ENCODE measurements at places on chromosomes 4 and X.
A peak's percentile ranks its signal among the peaks of the same experiment; 100 is the strongest.

DNA sequence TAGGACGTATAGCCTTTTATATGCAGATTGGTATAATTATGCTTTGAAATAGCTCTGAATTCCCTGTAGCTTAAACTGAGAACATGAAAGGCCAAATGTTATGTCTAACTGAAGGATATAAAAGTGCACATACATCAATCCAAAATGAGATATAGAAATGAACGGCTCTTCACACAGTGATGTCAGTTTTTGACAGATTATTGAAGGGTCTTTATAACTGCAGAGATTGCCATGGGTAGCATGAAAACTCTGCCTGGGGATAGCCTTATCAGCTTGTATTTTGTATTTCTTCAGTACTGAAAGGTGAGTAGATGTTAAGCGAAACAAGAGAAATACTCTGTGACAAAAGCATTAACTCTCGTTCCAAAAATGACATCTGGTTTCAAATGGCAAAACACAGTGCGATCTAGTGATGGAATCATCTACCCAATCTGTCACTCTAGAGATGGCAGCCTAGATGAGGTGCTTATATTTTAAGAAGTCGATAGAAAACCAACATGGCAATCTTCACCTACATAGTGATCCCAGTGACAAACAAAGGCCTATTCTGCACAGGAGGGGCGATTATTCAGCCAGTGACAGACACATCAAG is 59.7 kb downstream of the PCDH10 start:
- DNase-seq: no peak
- no peak overlapping the region for H3K4me3 ChIP-seq
- no peaks in the 10 kb centered on the region for H3K36me3 ChIP-seq
- H3K27me3 ChIP-seq: no peaks in the 10 kb centered on the region

- H3K4me3 ChIP-seq: peak overlapping the region; percentile 7
- H3K4me1 ChIP-seq: no peaks in the 10 kb centered on the region
- H3K27me3 ChIP-seq: no peaks in the 10 kb centered on the region
- peak overlapping the region; percentile 37 for H3K27ac ChIP-seq
Measured at GRCh38 chr4:150583287-150584110, 1.5 kb downstream of the MAB21L2 start.

- H3K4me3 ChIP-seq: no peak overlapping the region
- no peak for DNase-seq
- H3K4me1 ChIP-seq: no peaks in the 10 kb centered on the region
- H3K27me3 ChIP-seq: no peaks in the 10 kb centered on the region
- H3K36me3 ChIP-seq: no peaks in the 10 kb centered on the region
Measured at GRCh38 chr4:129515356-129515755, 419.4 kb downstream of the C4orf33 start.

GRCh38 chrX:27555514-27555913 is 34.6 kb upstream of the DCAF8L2 start:
- H3K4me3 ChIP-seq: no peak overlapping the region
- H3K27ac ChIP-seq: no peak overlapping the region
- DNase-seq: no peak
- H3K4me1 ChIP-seq: no peaks in the 10 kb centered on the region
- no peaks in the 10 kb centered on the region for H3K36me3 ChIP-seq

DNA sequence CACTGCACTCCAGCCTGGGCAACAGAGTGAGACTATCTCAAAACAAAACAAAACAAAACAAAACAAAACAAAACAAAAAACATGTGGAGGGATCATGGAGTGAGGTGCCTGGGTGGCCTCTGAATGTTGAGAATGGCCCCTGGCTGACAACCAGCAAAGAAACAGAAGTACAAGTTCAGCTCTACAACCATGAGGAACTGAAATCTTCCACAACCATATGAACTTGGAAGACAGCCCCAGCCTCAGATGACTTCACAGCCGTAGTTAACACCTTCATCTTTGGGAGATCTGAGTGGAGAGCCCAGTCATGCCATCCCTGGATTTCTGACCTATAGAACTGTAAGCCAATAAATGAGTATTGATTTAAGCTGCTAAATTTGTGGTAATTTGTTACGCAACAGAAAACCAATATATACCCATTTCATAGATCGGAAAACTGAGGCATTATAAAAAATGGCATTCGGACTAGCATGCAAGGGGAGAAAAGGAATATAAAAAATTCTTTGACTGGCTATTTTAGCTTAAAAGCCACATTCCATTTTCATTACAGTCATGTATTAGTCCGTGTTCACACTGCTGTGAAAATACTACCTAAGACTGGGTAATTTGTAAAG is 138.7 kb upstream of the RAPGEF2 start:
- H3K4me3 ChIP-seq: no peak overlapping the region
- DNase-seq: no peak
- H3K36me3 ChIP-seq: no peaks in the 10 kb centered on the region
- no peaks in the 10 kb centered on the region for H3K27me3 ChIP-seq

DNA sequence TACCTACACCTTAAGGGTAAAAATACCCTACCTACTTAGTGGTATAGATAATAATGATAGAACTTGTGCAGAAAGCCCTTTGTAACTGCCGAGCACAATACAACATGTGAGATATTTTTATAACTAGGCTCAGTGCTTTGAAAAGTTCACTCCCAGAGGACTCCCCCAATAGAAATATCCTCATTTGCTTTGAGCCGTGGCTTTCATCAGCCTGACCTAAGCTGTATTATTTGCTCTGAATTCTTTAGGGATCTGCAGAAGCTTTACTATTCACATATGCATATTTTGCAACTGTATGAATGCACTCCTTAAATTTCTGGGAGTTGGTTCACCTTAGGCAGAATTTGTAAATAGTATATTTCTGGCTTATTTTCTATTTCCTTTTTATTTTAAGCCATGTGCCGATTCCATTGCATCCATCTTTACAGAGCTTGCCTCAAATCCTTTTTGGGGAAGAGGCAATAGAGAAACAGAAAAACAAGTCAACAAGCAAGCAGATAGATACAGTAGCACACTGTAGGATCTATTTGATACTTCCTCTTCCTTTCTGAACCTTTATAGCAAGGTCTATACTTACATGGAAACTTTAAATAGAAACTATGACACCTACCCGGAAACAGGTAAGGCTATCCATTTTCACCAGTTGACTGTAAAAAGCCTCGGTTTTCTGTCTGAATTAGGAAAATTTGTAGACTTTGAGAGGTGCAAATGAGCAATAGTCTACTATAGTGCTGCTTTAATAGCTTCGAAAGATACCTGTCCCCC is 242.5 kb upstream of the VCX3A start:
- H3K4me3 ChIP-seq: no peak overlapping the region
- no peaks in the 10 kb centered on the region for H3K36me3 ChIP-seq
- H3K4me1 ChIP-seq: no peaks in the 10 kb centered on the region
- no peak overlapping the region for H3K27ac ChIP-seq
- no peaks in the 10 kb centered on the region for H3K27me3 ChIP-seq

- H3K27ac ChIP-seq: no peak overlapping the region
- DNase-seq: no peak
- H3K4me1 ChIP-seq: peaks cover 16% of the 10 kb centered on the region
Measured at GRCh38 chr4:8582436-8582835, 2.2 kb downstream of the GPR78 start.

DNA sequence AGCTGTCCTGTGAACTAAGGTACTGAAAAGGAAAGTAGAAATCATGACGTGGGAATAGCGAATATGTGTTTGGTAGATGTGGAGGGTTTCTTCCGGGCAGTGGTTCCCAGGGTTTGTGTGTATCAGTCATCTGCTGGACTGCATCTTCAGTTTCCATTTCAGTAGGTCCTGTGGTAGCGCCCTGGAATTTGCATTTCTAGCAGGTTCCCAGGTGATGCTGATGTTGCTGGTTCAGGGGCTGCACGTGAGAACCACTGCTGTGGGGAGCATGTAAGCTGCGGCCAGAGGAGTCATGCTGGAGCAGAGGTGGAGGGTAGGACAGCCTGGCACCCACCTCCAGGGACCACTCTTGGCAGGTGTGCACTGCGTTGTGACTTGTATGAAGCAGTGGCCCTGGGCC is 47.1 kb downstream of the ARHGAP10 start:
- no peaks in the 10 kb centered on the region for H3K27me3 ChIP-seq
- DNase-seq: no peak
- no peaks in the 10 kb centered on the region for H3K36me3 ChIP-seq
- peaks cover 87% of the 10 kb centered on the region for H3K4me1 ChIP-seq

- DNase-seq: no peak
- no peaks in the 10 kb centered on the region for H3K36me3 ChIP-seq
- H3K4me3 ChIP-seq: no peak overlapping the region
- H3K4me1 ChIP-seq: peaks cover 8% of the 10 kb centered on the region
- no peaks in the 10 kb centered on the region for H3K27me3 ChIP-seq
- no peak overlapping the region for H3K27ac ChIP-seq
Measured at GRCh38 chr4:14700083-14700482, 302.2 kb upstream of the CPEB2 start.

GRCh38 chr4:48180234-48180633 is 46.2 kb upstream of the TXK start:
- no peak overlapping the region for H3K27ac ChIP-seq
- DNase-seq: no peak
- H3K27me3 ChIP-seq: no peaks in the 10 kb centered on the region
- H3K36me3 ChIP-seq: no peaks in the 10 kb centered on the region

GRCh38 chr4:124135409-124135813 is 577.1 kb downstream of the ANKRD50 start:
- DNase-seq: no peak
- H3K4me1 ChIP-seq: no peaks in the 10 kb centered on the region
- H3K4me3 ChIP-seq: no peak overlapping the region

DNA sequence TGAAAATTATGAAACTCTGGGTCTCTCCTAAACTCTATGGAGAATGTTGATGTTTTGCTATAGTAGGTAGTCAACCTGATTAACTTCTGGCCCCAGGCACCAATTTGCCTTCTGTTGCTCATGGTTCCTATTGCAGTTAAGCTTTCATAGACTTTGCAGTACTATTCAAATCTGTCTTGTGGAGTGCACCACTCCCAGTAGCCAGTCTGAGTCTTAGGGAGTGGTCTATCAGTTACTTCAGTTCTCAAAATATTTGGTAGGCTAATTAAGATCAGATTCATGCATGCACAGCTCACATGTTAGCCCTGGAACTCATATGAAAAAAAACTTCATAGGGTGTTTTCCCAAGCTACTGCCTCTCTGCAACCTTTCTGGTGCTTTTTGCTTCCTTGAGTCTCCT is 53.3 kb downstream of the BMP15 start:
- H3K36me3 ChIP-seq: no peaks in the 10 kb centered on the region
- H3K27ac ChIP-seq: no peak overlapping the region
- no peaks in the 10 kb centered on the region for H3K27me3 ChIP-seq
- DNase-seq: no peak

Data from esophagus squamous epithelium (tissue), 5 donors.